Mammary epithelial cell (primary cell): ENCODE measurements at places on chromosomes 16 and 17.

- DNase-seq = no peak
Observed at GRCh38 chr16:77993111-77993985, 29.0 kb upstream of the CLEC3A start.

- no peak for DNase-seq
Observed at GRCh38 chr17:1374431-1375177, 25.4 kb downstream of the YWHAE start.

GRCh38 chr17:78258323-78259191, 27.1 kb downstream of the TMEM235 start:
- no peak for DNase-seq

- DNase-seq = no peak
Observed at GRCh38 chr17:30950189-30950588, 20.6 kb upstream of the RNF135 start.

DNA sequence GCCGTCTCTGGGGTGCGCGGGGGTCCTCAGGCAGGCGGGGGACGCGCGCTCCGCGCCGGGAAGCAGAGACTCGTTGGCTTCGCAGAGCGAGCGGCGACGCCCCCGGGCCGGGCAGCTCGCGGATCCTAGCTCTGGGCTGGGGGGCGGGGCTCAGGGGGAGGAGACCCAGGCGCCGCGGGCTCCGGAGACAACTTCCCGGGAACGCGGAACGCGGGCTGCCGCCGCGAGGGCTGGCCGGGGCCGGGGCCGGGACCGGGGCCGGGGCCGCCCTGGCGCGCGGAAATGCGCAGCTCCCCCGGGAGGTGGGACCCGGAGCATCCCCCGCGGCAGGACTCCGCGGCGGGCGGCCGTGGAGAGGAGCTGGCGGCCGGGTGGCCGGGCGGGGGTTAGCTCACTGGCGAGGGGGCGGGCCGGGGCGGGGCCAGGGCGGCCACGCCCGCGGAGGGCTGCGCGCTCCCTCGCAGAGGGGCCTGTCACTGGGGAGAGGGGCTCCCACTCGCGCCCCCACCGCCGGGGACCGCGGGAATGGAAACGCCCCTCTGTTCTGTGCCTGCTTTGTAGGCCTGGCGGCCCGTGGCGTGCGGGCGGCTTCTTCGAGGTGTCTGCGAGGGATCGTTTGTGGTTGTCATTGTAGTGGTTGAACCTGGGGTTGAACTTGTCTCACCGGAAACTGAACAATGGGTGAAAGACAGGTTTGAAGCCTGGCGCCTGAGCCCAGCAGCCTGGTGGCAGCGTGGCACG, at the start of gene GAS7:
Gene GAS7 (minus strand): TSS at position 98 of the 741 bp plus-strand sequence.
- DNase-seq = no peak

DNA sequence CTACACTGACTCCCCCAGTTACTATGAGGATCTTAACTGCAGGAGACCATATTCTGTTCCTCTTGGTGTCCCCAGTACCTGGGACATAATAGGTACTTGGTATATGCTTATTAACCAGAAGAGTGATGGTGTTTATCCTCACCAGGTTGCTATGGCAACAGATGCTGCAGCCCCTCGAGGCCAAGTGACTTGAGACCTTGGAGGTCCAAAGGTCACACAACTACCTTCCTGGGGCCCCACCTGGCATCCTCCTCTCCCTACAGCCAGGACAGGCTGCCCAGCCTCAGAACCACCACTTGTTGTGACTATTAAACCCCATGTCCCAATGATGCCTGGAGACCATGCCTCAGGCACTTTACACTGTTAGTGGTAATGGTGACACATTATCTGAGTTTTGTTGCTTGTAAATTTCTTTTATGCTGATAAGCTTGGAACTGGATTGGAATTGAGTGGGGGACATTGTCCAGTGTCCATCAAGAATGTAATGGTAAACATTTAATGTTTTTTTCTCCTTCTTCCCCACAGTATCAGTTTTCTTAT, 189.4 kb downstream of the CCDC182 start:
- no peak for DNase-seq

DNA sequence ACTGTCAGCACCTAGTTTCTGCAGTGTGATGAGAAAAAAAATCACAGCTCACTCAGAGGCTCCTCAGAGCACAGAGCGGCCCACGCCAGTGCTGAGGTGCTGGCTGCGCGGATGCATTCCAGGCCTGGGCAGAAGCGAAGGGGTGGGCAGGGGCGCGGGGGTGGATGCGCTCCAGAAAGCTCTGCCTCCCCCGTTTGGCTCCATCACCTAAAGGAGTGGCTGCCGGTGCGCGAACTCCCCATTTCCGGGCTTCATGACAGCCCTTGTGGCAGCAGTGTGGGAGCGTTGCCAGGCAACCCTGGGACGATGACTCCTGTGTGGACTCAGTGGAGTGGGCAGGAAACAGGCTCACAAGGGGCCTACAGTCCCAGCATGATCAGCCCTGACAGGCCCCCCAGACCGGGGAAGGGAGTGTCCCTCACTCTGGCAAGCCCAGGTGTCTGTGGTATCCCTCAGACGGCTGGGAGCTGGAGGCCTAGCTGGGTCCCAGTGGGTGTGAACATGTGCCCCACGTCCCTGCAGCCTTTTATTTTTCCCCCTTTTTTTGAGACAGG, 32.8 kb upstream of the NUDT16L1 start:
- DNase-seq = peak; percentile 70

DNA sequence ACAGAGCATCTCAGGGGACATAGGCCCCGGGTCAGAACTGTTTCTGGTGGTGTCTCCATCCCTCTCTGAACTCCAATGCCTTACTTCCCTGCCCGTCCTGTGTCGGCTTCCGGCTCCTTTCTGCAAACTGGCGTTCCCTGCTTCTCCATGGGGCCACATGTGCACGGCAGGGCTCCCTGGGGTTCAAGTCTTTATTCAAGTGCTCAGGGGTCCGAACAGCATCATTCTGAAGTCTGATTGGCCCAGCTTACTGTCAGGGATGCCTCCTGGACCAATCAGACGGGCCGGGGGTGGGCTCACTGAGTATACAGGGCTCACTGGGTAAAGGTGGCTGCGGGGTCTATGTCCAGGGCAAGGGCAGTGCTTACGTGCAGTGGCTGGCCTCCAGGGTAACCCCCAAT, 17.1 kb downstream of the C16orf82 start:
- no peak for DNase-seq

GRCh38 chr17:50170662-50171370, 5.0 kb downstream of the SGCA start:
- DNase-seq = peak; percentile 83

DNA sequence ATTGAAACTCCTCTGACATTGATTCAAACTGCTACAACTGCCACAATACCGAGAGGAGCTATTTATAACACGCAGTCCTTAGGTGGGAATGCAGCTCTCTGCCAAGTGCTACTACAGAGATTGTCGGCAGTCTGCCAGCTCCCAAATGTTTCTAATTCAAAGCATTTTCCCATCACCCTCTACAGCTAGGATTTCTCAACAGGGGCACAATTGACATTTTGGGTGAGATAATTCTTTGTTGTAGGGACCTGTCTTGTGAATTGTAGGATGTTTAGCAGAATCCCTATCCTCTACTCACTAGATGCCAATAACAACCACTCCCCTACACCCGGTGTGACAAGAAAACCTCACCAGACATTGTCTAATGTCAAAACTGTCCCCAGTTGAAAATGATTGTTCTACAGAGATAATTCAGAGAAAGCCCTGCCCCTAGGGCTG, 7.8 kb upstream of the N4BP1 start:
- DNase-seq = no peak

- no peak for DNase-seq
Observed at GRCh38 chr16:166375-167121, 770 bp downstream of the HBM start.

- no peak for DNase-seq
Observed at GRCh38 chr17:47744168-47745036, 11.4 kb downstream of the TBX21 start.

DNA sequence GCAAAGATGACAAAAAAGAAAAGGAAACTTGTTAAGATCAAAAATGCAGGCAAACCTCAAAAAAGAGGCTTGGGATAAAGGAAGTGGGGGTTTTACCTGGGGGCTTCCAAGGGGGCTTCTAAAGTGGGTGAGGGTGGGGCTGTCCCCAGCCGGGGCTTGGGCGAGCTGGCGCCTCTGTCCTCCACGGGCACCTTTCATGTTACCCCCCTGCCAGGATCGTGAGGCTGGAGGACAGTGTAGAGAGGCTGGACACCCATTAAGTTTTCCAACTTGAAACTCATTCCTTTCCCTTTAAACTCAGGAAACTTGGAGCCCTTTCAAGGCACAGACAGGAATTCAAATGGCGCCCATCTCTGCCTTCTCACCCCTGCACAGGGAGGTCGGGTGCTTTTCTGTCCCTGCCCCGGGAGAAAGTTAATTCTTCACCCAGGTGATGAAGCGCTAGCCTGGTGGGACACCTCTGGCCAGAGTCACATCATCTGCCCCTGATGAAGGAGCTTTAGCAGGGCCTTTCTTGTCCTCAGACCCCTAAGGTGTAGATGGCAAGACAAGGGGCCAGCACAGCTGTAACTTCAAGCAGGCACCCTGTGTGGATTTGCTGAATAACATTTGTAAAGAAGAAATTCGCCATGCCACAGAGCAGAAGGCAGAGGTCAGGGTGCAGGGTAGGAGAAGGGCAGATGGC, 87.3 kb downstream of the C16orf78 start:
- DNase-seq = no peak

GRCh38 chr17:13337864-13338371, 263.8 kb downstream of the HS3ST3A1 start:
- peak; percentile 43 for DNase-seq

GRCh38 chr16:89572485-89573205, 2.9 kb upstream of the CPNE7 start:
- DNase-seq = no peak

DNA sequence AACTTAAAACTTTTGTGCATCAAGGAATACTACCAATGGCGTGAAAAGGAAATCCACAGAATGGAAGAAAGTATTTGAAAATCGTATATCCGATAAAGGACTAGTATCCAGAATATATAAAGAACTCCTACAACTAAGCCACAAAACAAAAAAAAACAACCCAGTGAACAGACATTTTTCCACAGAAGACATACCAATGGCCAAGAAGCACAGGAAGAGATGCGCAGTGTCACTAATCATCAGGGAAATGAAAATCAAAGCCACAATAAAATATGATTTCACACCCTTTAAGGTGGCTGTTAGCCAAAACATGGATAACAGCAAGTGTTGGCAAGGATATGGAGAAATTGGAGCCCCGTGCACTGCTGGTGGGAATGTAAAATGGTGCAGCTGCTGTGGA, 203.3 kb downstream of the SEC14L1 start:
- no peak for DNase-seq

DNA sequence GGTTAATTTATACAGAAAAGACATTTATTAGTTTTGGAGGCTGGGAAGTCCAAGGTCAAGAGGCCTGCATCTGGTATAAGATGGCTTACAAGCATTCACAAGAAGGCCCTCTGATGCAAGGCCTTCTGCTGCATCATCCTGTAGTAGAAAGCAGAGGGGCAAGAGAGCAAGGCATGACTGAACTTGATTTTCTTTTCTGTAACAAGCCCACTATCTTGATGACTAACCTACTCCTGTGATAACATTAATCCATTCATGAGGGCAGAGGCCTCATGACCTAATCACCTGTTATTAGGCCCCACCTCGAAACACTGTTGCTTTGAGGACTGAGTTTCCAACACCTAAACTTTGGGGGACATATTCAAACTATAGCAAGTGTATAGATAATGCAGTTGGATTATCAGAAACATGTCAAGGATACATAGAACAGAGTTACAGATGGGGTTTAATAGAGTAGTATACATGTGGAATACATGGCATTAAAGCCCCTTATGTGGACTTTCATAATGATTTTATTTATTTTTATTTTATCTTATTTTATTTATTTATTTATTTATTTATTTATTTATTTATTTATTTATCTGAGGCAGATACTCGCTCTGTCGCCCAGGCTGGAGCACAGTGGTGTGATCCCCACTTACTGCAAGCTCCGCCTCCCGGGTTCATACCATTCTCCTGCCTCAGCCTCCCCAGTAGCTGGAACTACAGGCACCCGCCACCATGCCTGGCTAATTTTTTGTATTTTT, 88.2 kb downstream of the CHD9 start:
- peak; percentile 87 for DNase-seq

GRCh38 chr16:66473654-66474519, 46.8 kb downstream of the BEAN1 start:
- DNase-seq = peak; percentile 52

- peak; percentile 40 for DNase-seq
Observed at GRCh38 chr17:11644265-11645212, 46.3 kb downstream of the DNAH9 start.

GRCh38 chr16:30087181-30087898, 4.4 kb downstream of the TBX6 start:
- DNase-seq = no peak

DNA sequence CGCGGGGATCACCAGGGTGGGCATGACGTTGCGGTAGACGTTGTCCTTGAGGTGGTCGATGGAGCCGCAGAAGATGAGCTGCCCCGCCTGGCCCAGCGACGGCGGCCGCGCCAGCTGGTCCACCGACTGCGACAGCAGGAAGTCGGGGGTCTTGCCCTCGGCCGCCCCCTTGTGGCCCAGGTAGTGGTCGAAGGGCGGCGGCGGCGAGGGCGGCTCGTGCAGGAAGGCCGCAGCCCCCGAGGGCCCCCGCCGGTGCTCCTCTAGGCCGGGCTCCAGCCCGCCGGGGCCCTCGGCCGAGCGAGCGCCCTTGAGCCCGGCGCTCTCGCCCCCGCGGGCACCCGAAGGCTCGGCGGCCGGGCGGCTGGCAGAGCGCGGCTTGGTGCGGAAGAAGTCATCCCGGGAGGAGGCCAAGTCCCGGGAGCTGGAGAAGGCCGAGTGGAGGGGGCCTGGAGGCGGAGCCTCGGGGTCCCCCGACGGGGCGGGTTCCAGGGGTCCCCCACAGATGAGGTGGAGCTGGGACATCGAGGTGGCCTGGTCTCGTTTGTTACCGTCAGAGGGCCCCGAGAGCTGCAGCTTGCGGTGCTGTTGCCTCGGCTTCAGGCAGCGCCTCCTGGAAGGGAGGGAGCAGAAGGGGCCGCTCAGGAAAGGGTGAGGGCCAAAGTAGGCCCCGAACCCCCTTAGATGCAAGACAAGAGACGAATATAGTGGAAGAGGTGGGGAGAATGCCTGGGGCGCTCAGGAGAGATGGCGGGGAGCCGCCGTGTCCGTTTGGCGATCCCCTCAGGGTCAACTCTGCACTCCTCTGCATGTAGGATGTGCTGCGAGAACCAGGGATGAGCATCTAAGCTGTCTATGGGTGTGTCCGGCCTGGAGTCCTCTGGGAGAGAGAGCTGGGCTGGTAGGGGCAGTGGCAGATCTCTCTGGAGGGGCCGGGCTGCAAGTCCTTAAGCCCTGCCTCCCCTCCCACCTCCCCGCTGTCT, 8.8 kb downstream of the FAM171A2 start:
- no peak for DNase-seq
